ENCODE measurements at places on chromosomes 4 and X. TPM values are rescaled to one million over a fixed set of nuclear protein-coding genes. Genes with fewer than 3 reads are reported as not detected.

GRCh38 chr4:77712675-77713074, 106.5 kb downstream of the CNOT6L start:
- DNase-seq = no peak

GRCh38 chr4:108336076-108336475, 167.3 kb upstream of the LEF1 start:
- DNase-seq = no peak

Gene CSN1S1
- not detected for total RNA-seq

Gene TLR1
- 2.3 TPM for total RNA-seq

Gene PRKG2
- total RNA-seq = 8.0 TPM

Gene TLR3
- 29.0 TPM for total RNA-seq

- DNase-seq = no peak
Observed at GRCh38 chr4:1753294-1753696, 32.0 kb downstream of the TACC3 start.

DNA sequence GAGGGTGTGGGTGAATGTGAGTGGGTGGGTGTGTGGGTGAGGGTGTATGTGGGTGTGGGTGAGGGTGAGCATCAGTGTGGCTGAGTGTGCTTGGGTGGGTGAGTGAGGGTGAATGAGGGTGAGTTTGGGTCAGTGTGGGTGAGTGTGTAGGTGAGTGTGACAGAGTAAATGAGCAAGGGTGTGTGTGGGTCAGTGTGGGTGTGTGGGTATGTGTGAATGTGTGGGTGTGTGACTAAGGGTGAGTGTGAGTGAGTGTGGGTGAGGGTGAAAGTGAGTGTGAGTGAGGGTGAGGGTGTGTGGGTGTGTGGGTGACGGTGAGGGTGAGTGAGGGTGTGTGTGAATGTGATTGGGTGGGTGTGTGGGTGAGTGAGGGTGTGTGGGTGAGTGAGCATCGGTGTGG, 1676.7 kb upstream of the TENM3 start:
- DNase-seq = no peak

GRCh38 chr4:48388525-48389154, 47.3 kb downstream of the SLAIN2 start:
- no peak for DNase-seq

Gene MTNR1A
- total RNA-seq = 5.8 TPM

DNA sequence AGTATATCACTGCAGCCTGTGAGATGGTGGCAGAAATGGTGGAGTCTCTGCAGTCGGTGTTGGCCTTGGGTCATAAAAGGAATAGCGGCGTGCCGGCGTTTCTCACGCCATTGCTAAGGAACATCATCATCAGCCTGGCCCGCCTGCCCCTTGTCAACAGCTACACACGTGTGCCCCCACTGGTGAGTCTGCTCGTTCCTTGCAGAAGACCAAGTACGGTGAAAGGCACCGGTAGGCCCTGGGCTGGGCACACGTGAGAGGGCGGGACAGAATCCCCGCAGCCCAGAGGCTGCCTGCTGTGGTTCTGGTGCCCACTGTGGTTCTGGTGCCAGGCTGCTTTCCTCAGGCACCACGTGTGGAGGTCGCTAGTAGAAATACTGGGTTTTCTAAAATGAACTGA, 31.2 kb upstream of the MSANTD1 start:
- no peak for DNase-seq

DNA sequence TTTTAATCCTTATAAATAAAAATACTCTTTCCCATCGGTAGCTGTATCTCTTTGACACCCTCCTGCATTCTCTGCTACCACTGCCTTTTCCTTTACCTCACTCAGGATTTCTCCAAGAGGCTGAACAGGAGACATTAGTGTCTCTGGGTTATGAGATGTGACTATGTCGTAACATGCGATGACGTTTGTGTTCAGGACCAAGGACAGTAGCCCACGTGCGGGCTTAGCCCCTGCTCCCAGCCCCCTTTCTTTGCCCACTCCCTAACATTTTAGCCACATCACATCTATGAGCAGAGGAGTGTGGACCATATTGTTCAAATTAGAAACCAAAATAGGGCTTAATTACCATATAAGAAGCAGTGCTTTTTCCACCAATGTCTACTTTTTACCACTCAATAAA, 369.3 kb downstream of the FBXW7 start:
- no peak for DNase-seq

- DNase-seq = no peak
Observed at GRCh38 chr4:174919886-174920423, 1.8 kb downstream of the ADAM29 start.

DNA sequence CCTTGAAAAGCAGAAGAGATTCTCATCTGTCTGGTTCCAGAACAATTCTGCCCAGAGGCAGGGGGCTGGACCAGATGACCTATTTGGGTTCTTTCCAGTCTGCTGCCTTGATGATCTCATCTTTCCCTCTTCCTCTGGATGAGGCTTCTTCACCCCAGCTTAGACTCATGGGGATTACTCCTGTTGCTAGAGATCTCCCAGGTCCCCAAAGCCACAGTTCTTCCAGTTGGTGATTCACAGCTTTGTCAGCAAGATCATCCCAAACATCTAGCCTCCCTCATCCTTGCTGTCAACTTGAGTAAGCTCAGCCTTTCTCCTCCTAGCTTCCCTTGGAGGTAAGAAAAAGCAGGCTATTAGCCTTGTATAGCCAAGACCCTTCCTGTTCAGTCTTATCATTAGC, 64.2 kb upstream of the PJA1 start:
- DNase-seq = no peak

DNA sequence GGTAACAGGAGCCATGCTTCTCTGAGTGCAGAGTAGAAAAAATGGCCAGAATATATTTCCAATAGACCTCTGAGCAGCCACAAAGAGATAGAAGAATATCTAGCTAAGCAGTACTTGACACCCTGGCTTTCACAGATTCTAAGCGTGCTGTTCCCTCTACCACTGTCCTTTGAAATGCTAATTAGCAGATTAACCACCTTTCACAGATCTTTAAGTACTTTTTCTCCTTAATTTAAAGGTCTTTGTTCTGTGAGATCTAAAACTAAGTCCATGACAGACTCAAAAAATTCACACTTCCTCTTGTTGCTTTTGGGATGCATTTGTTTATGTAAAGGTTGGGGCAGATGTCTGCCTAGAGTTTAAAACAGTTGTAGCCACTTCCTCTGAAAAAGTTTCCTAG, 28.3 kb upstream of the MAGEC2 start:
- no peak for DNase-seq

DNA sequence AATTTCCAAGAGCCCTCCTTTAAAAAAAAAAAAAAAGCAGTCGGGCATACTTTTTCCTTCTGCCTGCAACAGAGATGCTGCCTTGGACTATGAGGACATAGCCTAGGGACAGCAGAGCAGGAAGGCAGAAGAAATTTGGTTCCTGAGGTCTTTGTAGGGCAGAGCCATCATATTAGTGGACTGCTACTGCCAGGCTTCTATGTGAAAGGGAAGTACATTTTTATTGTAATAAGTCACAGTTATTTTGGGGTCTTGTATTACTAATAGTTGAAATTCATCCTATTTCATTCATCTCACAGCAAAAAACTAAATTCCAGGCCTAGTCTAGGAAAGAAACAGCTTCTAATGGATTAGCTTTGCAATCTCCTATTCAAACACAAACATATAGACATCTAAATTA, 211.2 kb downstream of the NSUN7 start:
- no peak for DNase-seq

DNA sequence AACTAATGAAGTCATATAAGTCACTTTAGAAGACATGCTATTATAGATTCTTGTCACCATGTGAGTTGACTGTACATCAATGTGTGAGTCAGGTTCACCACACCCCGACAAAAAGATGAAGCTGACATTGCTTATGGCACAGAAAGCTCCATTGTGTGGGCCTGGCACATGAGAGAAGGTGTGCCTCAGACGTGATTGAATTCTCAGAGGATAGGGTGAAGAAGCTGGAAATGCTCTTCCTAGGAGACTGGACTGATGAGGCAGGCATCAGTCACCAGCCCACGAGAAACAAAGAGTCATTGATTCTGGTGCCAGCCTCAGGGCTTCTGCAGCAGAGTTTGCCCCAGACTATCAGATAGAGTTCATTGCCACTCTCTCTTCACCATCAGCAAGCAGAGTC, 35.9 kb upstream of the LRAT start:
- DNase-seq = no peak

- no peak for DNase-seq
Observed at GRCh38 chr4:149048451-149049143, 606.4 kb upstream of the NR3C2 start.

Data from left colon (tissue), 2 donors.